ENCODE measurements at places on chromosomes 2 and 18.

DNA sequence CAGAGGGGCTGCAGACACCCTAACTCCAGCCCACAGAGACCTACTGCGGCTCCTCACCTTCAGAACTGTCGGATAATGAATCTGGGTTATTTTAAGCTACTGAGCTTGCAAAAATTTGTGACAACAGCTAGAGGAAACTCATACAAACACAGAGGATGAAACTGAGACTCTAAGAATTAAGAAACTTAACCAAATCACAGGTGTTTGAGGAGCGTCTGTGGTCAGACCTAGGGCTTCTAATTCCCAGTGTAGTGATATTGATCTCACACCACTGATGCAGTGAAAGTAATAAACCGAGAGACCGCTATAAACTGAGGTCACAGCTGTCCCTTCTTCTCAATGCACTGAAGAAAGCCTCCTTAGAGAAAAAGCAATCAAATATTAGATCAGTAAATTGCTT is 110.1 kb downstream of the RGPD3 start:
- DNase-seq: no peak

- DNase-seq: no peak
These were observed 23.9 kb upstream of the CAVIN2 start for GRCh38 chr2:191870744-191871143.

- DNase-seq: no peak
These were observed 287.7 kb upstream of the ID2 start for GRCh38 chr2:8394131-8394530.

- no peak for DNase-seq
These were observed 9.5 kb downstream of the HJURP start for GRCh38 chr2:233844836-233845235.

- no peak for DNase-seq
These were observed 171.0 kb downstream of the ZBTB7C start for GRCh38 chr18:48238206-48238605.

DNA sequence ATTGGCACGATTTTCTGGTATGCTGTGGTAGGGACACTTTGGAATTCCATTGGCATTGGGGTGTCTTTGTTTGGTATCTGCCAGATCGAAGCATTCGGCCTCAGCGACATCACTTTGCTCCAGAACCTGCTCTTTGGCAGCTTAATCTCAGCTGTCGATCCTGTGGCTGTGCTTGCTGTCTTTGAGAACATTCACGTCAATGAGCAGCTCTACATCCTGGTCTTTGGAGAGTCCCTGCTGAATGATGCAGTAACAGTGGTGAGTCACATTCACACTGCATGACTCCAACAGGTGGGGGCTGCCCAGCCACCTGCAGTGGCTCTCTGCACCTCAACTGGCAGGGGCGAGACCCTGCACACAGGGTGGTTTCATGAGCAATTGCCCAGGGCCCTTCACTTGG is 38.4 kb downstream of the SLC9A2 start:
- DNase-seq: no peak

DNA sequence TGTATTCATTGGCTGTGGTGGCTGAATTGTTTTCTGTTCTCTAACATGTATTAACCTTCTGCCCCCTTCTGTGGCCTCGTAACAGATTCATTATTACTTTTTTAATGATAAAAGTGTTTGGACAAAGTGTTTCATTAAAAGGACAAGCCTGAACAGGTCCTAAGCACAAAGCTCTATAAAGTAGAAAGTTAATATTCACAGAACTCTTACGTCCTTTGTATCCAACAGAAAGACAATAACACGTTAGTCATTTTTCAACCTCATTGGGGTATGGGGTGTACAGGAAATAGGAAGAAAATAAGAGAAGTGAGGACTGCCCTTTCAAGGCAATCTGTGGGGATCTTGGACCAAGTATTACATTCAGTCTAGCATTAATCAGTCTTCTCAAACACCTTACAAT is 105.5 kb upstream of the RGPD4 start:
- no peak for DNase-seq

GRCh38 chr2:182444806-182445205 is 18.0 kb upstream of the PDE1A start:
- no peak for DNase-seq

DNA sequence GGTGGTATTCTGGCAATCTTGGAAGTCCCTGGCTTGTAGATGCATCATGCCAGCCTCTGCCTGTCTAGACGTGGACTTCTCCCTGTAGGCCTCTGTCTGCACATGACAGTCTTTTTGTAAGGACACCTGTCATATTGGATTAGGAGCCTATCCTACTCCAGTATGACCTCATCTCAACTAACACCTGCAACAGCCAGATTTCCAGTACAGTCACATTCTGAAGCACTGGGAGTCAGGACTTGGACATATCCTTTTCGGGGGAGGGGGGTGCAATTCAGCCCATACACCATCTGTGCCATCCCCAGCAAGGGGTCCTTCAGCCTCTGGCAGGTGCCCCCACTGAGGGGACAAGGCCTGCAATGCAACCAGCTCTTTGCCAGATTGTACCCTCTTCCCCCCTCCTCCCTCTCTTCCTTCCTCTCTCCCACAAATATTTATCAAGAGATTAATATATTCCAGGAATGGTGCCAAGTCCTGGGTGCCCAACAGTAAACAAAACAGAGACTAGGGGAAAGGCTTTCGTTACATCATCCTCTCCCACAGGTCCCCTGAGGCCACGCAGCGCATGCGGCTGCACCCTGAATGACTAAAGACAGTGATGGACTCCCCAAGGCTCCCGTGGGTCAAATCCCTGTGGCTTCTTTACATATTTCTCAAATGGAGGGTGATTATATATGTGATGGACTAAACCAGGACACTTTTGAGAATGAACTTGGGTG is 20.5 kb upstream of the MYCN start:
- no peak for DNase-seq

DNA sequence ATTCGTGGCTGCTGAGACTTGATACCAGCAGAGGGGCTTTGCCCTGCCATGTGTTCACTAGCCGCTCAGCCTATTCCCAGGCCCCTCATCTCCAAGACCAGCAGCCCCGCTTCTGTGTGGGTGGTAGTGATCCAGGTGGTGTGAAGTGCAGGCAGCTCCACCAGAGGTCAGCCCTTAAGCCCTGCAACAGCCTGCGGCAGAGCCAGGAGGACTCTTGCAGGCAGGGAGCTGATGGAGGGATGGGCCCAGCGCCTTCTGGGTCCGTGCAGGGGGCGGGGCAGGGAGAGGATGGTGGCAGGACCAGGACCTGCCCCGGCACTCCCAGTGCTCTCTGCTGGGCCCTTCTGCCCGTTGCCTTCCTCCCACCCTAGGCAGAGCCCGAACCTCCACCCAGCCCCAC is 162.0 kb downstream of the SH3BP4 start:
- DNase-seq: peak; percentile 79

DNA sequence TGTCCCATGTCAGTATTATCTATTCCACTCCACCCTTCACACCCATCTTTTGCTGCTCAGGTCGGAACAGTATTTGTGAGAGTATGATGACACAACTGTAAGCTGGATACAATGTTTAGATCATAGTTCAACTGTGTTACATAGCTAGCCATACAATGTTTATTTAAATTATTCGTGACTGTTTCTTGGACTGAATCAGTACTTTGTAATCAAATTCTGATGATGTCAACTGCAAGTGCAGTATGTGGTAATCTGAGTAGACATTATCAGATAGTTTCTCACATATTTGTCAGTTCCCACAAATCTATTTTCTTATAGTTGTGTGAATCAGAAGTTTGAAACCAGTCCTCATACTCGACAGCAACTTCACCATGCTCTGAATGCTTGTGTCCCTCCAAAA is 177.6 kb downstream of the ZNF407 start:
- DNase-seq: no peak

GRCh38 chr18:64275593-64276300 is 126.9 kb upstream of the LINC00305 start:
- DNase-seq: no peak

DNA sequence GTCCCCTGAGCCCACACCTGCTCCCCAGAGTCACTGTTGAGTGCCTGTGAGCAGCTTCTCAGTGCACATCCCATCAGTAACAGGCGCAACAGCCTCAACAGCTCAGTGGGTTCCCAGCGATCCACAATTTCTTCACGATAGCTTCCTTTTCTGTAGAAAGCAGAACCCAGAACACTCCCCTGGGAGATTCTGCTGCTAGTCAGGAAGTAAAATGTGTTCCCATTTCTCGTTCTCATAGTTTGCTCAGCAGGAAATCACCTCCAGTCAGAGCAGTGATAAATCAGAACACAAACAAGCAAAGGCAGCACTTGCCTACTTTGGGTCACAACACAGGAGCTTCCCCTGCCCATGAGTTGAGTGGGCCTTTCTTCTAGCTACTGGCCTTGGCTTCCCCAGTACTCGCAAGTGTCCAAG is 48.9 kb upstream of the ATG16L1 start:
- DNase-seq: no peak

- no peak for DNase-seq
These were observed 333.7 kb downstream of the RAD51AP2 start for GRCh38 chr2:17184512-17184911.

DNA sequence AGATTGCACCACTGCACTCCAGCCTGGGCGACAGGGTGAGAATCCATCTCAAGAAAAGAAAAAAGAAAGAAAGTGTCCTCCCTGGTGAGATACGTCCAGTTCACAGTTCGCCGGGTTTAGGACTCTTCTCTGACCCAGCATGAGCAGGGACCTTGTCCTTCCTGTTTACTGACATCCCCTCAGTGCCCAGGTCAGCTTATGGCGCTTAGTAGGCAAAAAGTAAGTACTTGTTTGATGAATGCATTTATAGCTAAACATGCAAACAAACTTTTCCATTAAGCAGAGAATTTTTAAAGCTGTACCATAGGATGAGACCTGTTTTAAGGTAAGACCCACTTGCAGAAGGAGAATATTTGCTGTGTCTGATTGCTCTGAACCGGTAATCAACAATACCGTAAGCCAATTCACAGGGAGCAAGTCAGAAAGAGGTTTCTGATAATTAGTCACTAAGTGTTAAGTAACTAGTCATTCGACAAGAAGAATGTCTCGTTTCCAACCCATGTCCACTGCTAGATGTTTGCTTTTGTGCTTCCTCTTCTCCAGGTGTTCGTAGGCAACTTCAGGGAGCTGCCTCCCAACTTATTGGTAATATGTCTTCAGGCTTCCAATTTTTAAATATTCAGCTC is 40.0 kb downstream of the MOGAT1 start:
- no peak for DNase-seq

- no peak for DNase-seq
These were observed 3.4 kb downstream of the MBP start for GRCh38 chr18:77129150-77129551.

GRCh38 chr2:32284321-32284720 is 6.6 kb downstream of the YIPF4 start:
- DNase-seq: no peak

- DNase-seq: no peak
These were observed 158.8 kb upstream of the ZEB2 start for GRCh38 chr2:144678736-144679135.

- DNase-seq: no peak
These were observed at the start of gene GPR155 for GRCh38 chr2:174486563-174487107. GPR155 (minus strand) TSS chr2:174487029; CDS start chr2:174481956, 5,073 bp downstream.

- DNase-seq: peak; percentile 49
These were observed 37.5 kb upstream of the NPAS2 start for GRCh38 chr2:100782380-100782878.

DNA sequence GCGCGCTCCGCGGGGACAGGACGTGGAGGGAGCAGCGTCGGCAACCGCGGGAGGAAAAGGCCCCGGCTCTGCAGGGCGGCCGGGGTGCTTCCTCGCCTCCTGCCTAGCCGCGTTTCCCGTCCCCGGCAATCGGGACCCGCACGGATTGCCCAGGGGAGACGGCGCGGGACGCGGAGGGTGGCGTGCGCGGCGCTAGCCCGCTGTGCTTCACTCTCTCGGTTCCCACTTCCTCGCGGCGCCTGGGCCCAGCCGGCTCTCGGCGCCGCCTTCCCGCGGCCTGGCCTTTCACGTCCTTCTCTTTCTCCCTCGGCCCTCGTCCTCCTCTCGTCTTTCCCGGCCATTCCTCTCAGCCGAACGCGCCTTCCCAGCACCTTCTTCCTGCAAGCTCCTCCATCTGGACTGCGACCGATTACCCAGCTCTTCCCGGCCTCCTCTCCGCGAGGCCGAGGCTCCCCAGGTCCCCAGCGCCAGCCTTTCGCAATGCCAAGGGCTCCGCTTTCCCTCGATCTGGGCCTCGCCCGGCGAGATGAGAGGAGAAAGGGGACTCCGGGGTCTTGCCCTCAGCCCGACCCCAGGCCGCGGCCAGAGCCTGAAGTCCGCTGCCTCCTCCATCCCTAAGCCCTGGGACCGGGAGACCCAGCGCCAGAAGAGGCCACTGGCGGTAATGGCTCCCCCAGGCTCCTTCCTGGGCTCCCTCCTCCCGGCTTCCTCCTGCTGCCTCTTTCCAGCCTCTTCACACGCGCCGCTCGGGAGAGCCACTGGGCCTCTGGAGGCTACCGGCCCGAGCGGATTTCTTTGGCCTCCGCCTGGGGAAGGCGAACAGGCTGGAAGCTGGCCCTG is 34.3 kb upstream of the ATP6V1B1 start:
- peak; percentile 76 for DNase-seq

DNA sequence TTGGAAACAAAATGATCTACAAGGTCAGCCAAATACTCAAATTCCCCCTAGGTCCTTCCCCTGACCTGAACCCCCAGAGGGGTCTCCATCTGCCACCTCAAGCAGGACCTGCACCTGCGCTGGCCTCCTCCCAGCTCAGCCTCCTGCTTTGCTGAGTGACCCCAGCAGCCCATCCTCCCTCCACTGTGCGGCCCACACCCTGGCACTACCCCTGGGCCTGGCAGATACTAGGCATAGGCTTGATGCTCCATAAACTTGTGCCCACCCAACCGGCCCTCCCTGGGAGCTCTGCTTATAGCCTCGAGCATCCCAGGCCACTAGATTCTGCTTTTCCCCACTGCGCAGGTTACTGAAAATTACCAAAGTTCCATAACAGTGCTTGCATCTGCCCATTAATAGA is 156.2 kb downstream of the HDAC4 start:
- no peak for DNase-seq

- no peak for DNase-seq
These were observed 11.6 kb downstream of the CD28 start for GRCh38 chr2:203718087-203718486.

DNA sequence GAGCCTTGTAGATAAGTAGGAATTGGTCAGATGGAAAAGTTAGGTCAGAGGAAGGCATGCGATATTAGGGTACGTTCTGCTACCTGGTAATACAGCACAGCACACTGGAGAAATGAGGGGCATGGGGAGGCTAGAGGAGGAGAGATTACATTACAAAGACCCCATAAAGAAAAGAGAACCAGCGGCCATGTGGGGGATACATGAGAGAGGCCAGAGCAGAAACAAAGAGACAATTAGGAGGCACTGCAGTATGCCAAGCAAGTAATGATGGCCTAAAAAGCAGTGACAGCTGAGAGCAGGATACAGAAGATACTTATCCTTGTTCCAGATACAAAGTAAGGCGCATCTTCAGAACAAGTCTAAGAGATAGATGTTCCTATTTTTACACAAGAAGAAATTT is 40.0 kb downstream of the TXNL1 start:
- peak; percentile 3 for DNase-seq

Data from H7 (cell line).